ENCODE measurements at places on chromosomes 4 and X. TPM values are rescaled to one million over a fixed set of nuclear protein-coding genes. Genes with fewer than 3 reads are reported as not detected.

- H3K4me1 ChIP-seq = no peaks in the 10 kb centered on the region
- no peak for DNase-seq
- no peaks in the 10 kb centered on the region for H3K36me3 ChIP-seq
- H3K27me3 ChIP-seq = no peaks in the 10 kb centered on the region
- H3K27ac ChIP-seq = no peak overlapping the region
These were observed 8.1 kb upstream of the FGFR3 start for GRCh38 chr4:1784789-1785591.

DNA sequence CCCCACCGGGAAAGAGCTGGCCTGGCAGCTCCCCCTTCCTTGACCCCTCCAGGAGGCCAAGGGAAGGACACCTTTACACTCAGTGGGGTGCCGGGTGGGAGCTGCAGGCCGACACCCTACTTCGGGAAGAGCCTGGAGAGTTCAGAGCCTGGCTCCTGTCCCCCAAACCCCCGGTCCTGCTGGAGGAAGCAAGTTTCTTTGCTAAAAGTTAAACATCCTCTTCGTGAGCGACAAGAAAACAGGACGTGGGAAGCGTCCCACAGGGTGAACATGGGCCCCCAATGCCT lies 2.4 kb upstream of the FTSJ1 start:
- H3K27ac ChIP-seq = no peak overlapping the region
- peaks cover 29% of the 10 kb centered on the region for H3K4me1 ChIP-seq
- DNase-seq = no peak
- H3K27me3 ChIP-seq = no peaks in the 10 kb centered on the region
- H3K36me3 ChIP-seq = peaks cover 19% of the 10 kb centered on the region
- no peak overlapping the region for H3K4me3 ChIP-seq

- no peak for DNase-seq
- no peaks in the 10 kb centered on the region for H3K36me3 ChIP-seq
- H3K27ac ChIP-seq = no peak overlapping the region
- peaks cover 16% of the 10 kb centered on the region for H3K27me3 ChIP-seq
- no peaks in the 10 kb centered on the region for H3K4me1 ChIP-seq
These were observed 1.5 kb downstream of the GIMD1 start for GRCh38 chr4:106367072-106367471.

FHDC1 gene
- 0.05 TPM for total RNA-seq

DNA sequence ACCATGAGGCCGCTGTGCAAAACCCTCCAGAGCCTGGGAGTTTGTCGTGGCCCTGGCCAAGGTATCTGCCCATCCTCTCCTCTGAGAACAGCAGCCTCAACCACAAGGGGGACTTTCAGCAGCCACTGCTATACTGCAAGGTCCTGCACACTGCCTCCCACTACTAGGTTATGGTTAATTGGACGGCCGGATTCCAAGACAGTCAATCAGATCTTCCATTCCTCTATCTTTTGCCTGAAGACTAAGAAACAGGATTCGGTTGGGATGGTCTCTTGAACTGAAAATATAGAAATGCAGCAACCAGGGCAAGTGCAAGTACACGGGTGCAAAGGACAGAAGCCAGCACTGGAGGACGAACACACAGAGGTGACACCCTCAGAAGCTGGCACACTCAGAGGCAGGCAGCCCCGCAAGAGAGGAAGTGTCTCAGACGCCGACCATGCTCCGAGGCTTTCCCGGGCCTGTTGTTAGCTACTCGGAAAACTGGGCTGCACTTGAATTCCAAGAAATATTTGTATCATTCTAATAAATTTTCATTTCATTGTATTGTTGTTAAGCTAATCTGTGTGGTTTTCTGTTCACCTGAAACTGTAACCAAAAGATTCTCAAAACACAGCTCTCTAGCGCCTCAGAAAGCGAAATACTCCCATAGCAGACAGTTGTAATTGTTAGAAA lies 63.3 kb downstream of the AFAP1 start:
- peaks cover 36% of the 10 kb centered on the region for H3K4me1 ChIP-seq
- H3K27me3 ChIP-seq = no peaks in the 10 kb centered on the region
- peak overlapping the region; percentile 40 for H3K4me3 ChIP-seq
- H3K36me3 ChIP-seq = peaks cover 3% of the 10 kb centered on the region
- H3K27ac ChIP-seq = peak overlapping the region; percentile 78
- peak; percentile 64 for DNase-seq

NALF2 gene
- 0.13 TPM for total RNA-seq
